ENCODE measurements at places on chromosomes 5 and 9. TPM values are rescaled to one million over a fixed set of nuclear protein-coding genes. Genes with fewer than 3 reads are reported as not detected.

GRCh38 chr9:75996726-75997125 is 106.3 kb downstream of the PCSK5 start:
- no peak overlapping the region for H3K4me3 ChIP-seq
- H3K4me1 ChIP-seq = peaks cover 4% of the 10 kb centered on the region
- no peaks in the 10 kb centered on the region for H3K27me3 ChIP-seq

DNA sequence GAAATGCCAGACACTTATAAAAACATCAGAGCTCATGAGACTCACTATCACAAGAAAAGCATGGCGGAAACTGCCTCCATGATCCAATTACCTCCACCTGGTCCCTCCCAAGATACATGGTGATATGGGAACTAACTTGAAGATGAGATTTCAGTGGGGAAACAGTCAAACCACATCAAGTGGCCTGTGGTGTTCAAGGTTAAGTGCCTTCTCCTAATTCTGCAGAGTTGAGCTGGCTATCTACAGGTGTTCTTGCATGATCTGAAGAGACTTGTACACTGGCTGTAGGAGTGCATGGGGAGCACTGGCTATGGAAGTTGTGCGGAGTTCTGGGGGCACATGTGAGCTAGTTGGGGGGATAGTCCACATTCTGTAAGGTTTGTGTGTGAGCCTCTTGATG is 34.0 kb upstream of the CKS2 start:
- H3K4me3 ChIP-seq = no peak overlapping the region
- no peaks in the 10 kb centered on the region for H3K27me3 ChIP-seq
- H3K4me1 ChIP-seq = no peaks in the 10 kb centered on the region
- H3K36me3 ChIP-seq = no peaks in the 10 kb centered on the region
- H3K27ac ChIP-seq = no peak overlapping the region
- no peak for DNase-seq

DNA sequence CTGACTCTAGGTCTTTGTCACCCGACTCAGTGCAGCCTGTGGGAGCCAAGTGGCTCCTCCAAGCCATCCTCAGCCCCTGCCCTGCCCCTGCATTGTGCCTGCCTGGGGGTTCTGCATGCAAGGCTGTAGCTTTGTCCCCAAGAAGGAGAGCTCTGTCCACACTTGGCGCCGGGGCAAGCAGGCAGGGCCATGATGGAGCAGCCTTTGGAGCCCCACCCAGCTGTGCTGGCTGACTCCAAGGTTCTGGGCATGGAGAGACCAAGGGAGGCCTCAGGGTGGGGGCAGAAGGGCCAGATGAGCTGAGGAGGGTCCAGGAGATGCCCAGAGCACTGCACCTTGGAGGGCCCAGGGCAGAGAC is 226.2 kb downstream of the CACNA1B start:
- DNase-seq = no peak
- no peaks in the 10 kb centered on the region for H3K36me3 ChIP-seq
- H3K4me1 ChIP-seq = no peaks in the 10 kb centered on the region
- no peak overlapping the region for H3K4me3 ChIP-seq

- H3K36me3 ChIP-seq = no peaks in the 10 kb centered on the region
- H3K4me3 ChIP-seq = no peak overlapping the region
- H3K27me3 ChIP-seq = no peaks in the 10 kb centered on the region
- DNase-seq = no peak
- no peaks in the 10 kb centered on the region for H3K4me1 ChIP-seq
Measured at GRCh38 chr9:118000581-118000980, 296.4 kb downstream of the TLR4 start.

DNA sequence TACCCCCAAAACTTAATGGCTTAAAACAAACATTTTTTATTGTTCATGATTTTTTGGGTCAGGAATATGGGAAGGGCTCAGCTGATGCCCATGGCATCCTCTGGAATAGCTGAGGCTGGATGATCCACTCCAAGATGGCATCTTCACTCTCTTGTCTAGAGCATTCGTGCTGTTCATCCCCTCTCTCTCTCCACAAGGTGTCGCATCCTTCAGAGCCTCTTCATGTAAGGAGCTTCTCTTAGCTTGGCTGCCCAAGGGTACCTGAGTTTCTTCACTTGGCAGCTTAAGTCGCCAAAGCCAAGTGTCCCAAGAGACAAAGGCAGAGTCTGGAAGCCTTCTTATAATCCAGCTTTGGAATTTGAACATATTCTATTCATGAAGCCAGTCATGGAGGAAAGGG is 294.7 kb downstream of the CHSY3 start:
- DNase-seq = no peak
- no peaks in the 10 kb centered on the region for H3K4me1 ChIP-seq

DNA sequence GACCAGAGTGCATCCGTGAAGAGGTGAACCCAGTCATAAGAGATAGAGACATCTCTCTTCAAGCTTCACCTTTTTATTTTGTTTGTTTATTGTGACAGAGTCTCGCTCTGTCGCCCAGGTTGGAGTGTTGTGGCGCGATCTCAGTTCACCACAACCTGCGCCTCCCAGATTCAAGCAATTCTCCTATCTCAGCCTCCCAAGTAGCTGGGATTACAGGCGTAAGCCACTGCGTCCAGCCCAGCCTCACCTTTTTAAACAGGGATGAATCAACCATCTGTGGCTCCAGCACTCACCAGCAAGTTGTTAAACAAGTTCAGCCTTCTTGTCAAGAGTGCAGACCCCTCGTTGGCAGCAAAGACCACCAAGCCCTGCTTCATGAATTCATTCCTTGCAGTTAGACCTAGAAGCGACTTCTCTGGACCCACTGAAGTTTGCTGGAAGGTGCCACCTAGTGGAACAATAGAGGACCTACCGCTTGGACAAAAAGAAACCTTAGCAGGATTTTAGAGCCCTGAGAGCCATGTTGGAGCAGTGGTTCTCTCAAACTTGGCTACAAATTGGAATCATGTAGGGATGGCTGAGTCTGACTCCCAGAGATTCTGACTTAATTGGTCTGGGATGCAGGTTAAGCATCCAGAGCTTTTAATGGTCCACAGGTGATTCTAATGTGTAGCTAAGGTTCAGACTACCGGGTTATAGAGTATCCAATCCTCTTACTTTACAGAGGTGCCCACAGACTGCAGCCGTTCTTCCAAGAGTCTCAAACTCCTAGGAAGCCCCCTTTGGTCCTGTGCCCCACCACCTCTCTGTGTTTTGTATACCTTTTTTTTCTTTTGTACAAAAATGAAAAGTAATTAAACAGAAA is 10.5 kb upstream of the GALNT10 start:
- H3K4me1 ChIP-seq = no peaks in the 10 kb centered on the region
- no peak overlapping the region for H3K4me3 ChIP-seq
- no peaks in the 10 kb centered on the region for H3K27me3 ChIP-seq

GRCh38 chr9:124231095-124231737 is 26.5 kb upstream of the NEK6 start:
- no peaks in the 10 kb centered on the region for H3K27me3 ChIP-seq
- DNase-seq = no peak
- H3K36me3 ChIP-seq = no peaks in the 10 kb centered on the region
- no peak overlapping the region for H3K27ac ChIP-seq

GRCh38 chr5:82885627-82886389 is 191.4 kb downstream of the TMEM167A start:
- H3K4me1 ChIP-seq = peaks cover 7% of the 10 kb centered on the region
- no peak overlapping the region for H3K4me3 ChIP-seq
- no peak overlapping the region for H3K27ac ChIP-seq
- no peaks in the 10 kb centered on the region for H3K36me3 ChIP-seq
- no peaks in the 10 kb centered on the region for H3K27me3 ChIP-seq
- DNase-seq = no peak

- DNase-seq = no peak
- no peaks in the 10 kb centered on the region for H3K27me3 ChIP-seq
- no peaks in the 10 kb centered on the region for H3K4me1 ChIP-seq
Measured at GRCh38 chr5:40687321-40687720, 7.6 kb downstream of the PTGER4 start.

- H3K4me3 ChIP-seq = no peak overlapping the region
- no peaks in the 10 kb centered on the region for H3K27me3 ChIP-seq
- H3K4me1 ChIP-seq = no peaks in the 10 kb centered on the region
Measured at GRCh38 chr5:155017610-155018009, 4.1 kb downstream of the KIF4B start.

GRCh38 chr9:89309608-89310474 is 1.2 kb upstream of the CKS2 start:
- no peaks in the 10 kb centered on the region for H3K27me3 ChIP-seq
- H3K36me3 ChIP-seq = peaks cover 10% of the 10 kb centered on the region
- peak overlapping the region; percentile 100 for H3K27ac ChIP-seq

DNA sequence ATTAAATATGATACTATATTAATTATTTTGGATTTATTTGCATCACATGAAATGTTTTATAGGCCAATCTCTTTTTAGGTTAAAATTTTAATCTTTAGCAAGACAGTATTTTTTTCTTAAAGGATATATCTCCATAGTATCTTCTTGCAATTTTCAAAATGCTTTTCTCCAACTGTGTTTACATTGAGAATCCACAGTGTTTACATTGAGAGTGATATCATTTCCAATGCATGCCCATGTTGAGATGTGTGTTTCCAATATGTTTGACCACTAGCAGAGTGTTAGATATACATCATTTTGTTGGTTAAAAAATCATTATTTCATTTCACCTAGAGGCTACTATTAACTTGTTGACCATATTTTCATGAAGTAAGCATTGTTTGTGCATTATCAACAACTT is 17.3 kb downstream of the VCAN start:
- no peak overlapping the region for H3K4me3 ChIP-seq
- DNase-seq = no peak
- H3K27ac ChIP-seq = no peak overlapping the region
- H3K4me1 ChIP-seq = no peaks in the 10 kb centered on the region

GRCh38 chr5:78971998-78972397 is 13.1 kb downstream of the ARSB start:
- H3K27ac ChIP-seq = no peak overlapping the region
- peaks cover 16% of the 10 kb centered on the region for H3K4me1 ChIP-seq
- no peaks in the 10 kb centered on the region for H3K27me3 ChIP-seq
- H3K4me3 ChIP-seq = no peak overlapping the region
- DNase-seq = no peak

- no peaks in the 10 kb centered on the region for H3K27me3 ChIP-seq
- H3K4me1 ChIP-seq = no peaks in the 10 kb centered on the region
- no peak overlapping the region for H3K27ac ChIP-seq
Measured at GRCh38 chr5:14283139-14283538, 140.0 kb downstream of the TRIO start.

- DNase-seq = no peak
- no peak overlapping the region for H3K27ac ChIP-seq
Measured at GRCh38 chr5:148085977-148086705, 22.4 kb downstream of the SPINK5 start.

- DNase-seq = no peak
- no peaks in the 10 kb centered on the region for H3K36me3 ChIP-seq
- H3K4me1 ChIP-seq = peaks cover 8% of the 10 kb centered on the region
- H3K4me3 ChIP-seq = no peak overlapping the region
- H3K27ac ChIP-seq = no peak overlapping the region
Measured at GRCh38 chr5:128237546-128237945, 154.0 kb downstream of the SLC12A2 start.

- H3K36me3 ChIP-seq = peaks cover 18% of the 10 kb centered on the region
- H3K4me3 ChIP-seq = no peak overlapping the region
- H3K27ac ChIP-seq = no peak overlapping the region
- H3K4me1 ChIP-seq = no peaks in the 10 kb centered on the region
- DNase-seq = no peak
Measured at GRCh38 chr9:100030548-100030947, 68.3 kb downstream of the ERP44 start.

GRCh38 chr5:143235423-143235822 is 168.1 kb downstream of the NR3C1 start:
- no peak overlapping the region for H3K27ac ChIP-seq
- peak; percentile 28 for DNase-seq

DNA sequence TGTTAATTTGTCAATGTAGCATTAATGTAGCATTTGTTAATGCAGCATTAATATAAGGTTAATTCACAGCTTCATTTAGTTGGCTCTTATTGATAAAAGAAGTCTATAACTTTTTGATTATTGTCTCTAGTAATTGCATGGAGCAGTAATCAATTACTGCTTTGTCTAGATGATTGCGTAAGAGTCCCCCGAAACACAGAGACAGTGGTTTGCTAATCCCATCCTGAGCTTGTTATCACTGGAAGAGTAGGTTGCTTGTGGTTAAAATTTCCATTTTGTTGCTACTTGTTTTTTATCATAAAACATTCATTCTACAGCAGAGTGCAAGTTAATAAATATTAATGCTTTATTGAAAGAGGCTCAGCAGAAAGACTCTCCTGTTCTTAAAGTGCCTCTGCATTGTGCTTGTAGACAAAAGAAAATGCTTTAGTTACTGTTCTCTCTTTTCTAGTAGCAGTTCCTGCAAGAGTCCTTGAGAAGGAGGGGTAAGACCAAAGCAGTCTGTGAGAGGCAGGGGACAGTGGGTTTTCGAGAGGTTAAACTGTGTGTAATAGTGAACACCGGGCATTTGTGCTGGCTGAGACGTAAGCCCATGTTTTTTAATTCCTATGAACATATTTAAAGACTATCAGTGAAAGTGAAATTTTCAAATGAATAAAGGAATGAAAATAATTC is 291.7 kb downstream of the TRPM3 start:
- no peaks in the 10 kb centered on the region for H3K27me3 ChIP-seq
- DNase-seq = no peak
- peak overlapping the region; percentile 71 for H3K27ac ChIP-seq
- H3K4me3 ChIP-seq = no peak overlapping the region

DNA sequence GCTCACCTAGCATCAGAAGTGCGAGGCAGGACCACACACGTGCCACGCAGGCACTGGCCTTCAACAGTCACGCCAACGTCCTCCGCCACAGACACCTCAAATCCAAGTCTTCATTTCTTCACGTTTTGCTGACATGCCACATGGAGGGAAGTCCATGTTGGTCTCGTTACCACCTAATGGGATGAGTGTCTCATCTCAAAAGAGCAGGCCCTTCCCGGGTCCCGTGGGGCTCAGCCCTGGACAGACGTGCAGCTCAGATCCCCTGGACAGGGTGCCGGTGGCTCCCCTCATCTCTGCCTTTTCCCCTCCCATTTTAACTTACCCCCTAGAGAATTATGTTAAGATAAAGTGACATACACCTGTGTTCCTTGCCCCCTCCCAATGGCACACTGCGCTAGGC is 76.8 kb downstream of the MRPL36 start:
- H3K27ac ChIP-seq = no peak overlapping the region
- H3K36me3 ChIP-seq = no peaks in the 10 kb centered on the region
- H3K4me1 ChIP-seq = no peaks in the 10 kb centered on the region
- DNase-seq = no peak
- H3K4me3 ChIP-seq = no peak overlapping the region

- H3K27me3 ChIP-seq = no peaks in the 10 kb centered on the region
- H3K4me3 ChIP-seq = no peak overlapping the region
- no peaks in the 10 kb centered on the region for H3K36me3 ChIP-seq
- H3K27ac ChIP-seq = no peak overlapping the region
- no peaks in the 10 kb centered on the region for H3K4me1 ChIP-seq
- no peak for DNase-seq
Measured at GRCh38 chr5:72604111-72604797, 97.0 kb upstream of the ZNF366 start.

GRCh38 chr5:120678279-120678678 is 214.2 kb downstream of the PRR16 start:
- no peak overlapping the region for H3K27ac ChIP-seq
- H3K4me3 ChIP-seq = no peak overlapping the region
- no peak for DNase-seq
- H3K4me1 ChIP-seq = no peaks in the 10 kb centered on the region
- no peaks in the 10 kb centered on the region for H3K36me3 ChIP-seq

ELAVL2 gene
- 0.63 TPM for total RNA-seq

SCGB3A2 gene
- total RNA-seq = not detected

CD72 gene
- total RNA-seq = not detected

FAM221B gene
- not detected for total RNA-seq

NR4A3 gene
- total RNA-seq = 3.9 TPM

MEGF9 gene
- total RNA-seq = 85.5 TPM

CDHR2 gene
- not detected for total RNA-seq

CARTPT gene
- total RNA-seq = not detected
